ENCODE measurements at places on chromosomes 13 and 19. TPM values are rescaled to one million over a fixed set of nuclear protein-coding genes. Genes with fewer than 3 reads are reported as not detected.

Gene CYP2A6
- not detected for total RNA-seq

Gene LGI4
- total RNA-seq, result 5.7 TPM

Gene SIX5
- 6.9 TPM for total RNA-seq

Gene TMEM238
- 0.30 TPM for total RNA-seq

Gene EDNRB
- 42.5 TPM for total RNA-seq

- DNase-seq, result no peak
Measured at GRCh38 chr13:86591862-86592261, 792.6 kb upstream of the SLITRK6 start.

DNA sequence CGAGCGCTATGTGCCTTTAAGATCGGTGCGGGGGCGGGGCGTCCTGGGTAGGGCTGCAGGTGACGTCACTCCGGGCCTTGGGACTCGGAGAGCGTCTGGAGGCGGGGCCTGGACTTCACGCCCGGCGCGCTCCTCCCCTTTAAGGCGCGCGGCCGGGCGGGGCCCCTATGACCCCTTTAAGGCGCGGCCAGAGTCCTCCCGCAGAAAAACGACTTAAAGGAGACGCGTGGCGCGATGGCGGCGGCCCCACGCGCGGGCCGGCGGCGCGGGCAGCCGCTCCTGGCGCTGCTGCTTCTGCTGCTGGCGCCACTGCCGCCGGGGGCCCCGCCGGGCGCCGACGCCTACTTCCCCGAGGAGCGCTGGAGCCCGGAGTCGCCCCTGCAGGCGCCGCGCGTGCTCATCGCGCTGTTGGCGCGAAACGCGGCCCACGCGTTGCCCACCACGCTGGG lies at the start of gene COLGALT1:
Gene COLGALT1 (plus strand): TSS at position 170 of the 449 bp plus-strand sequence. CDS start 65 bp downstream, at position 235.
- DNase-seq, result peak; percentile 92

- no peak for DNase-seq
Measured at GRCh38 chr19:41307954-41308449, 2.0 kb upstream of the CCDC97 start.

DNA sequence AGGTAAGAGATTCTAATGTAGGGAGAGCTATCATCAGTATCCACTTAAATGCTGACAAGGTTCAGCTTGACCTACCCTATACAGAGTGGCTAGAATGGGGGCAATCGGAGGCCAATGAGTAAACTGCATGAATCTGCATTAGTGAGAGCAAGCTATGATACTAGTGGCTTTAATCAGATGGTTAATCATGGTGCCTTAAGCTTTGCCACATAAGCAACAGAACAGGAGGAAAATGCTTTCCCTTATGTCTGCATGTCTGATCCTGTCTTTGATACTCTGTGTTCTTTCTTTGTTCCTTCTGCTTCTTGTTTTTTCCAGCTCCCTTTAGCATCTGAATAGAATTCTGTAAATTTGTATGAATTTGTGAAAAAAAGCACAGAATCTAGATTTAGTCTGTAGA lies 91.1 kb downstream of the WDFY2 start:
- DNase-seq, result no peak

GRCh38 chr13:22937953-22938352 lies 242.8 kb upstream of the SGCG start:
- DNase-seq, result no peak

DNA sequence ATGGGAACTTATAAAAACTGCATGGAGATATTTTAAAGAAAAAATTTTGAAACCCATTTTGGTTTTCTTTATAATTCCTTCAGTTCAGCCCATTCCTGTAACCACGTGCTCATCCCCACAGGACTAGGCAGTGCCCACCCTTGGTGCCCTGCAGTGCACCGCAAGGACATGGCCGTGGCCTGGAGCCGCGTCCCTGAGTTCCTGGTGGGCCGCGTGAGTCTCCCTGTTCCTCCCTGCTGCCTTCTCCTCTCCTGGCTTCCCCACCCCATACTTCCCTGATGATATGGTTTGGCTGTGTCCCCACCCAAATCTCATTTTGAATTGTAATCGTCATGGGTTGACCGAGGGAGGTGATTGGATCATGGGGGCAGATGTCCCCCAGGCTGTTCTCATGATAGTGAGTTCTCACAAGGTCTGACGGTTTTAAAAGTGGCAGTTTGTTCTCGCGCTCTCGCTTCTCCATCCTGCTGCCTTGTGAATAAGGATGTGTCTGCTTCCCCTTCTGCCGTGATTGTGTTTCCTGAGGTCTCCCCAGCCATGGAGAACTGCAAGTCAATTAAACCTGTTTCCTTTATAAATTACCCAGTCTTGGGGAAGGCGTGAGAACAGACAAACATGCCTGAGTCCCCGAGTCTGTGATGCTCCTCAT lies 31.6 kb upstream of the TFDP1 start:
- DNase-seq, result no peak

- peak; percentile 69 for DNase-seq
Measured at GRCh38 chr13:98976338-98976737, 1.5 kb downstream of the DOCK9 start.

Measured in skin of body (tissue), 3 donors.